ENCODE measurements at places on chromosomes 7 and 10.

DNA sequence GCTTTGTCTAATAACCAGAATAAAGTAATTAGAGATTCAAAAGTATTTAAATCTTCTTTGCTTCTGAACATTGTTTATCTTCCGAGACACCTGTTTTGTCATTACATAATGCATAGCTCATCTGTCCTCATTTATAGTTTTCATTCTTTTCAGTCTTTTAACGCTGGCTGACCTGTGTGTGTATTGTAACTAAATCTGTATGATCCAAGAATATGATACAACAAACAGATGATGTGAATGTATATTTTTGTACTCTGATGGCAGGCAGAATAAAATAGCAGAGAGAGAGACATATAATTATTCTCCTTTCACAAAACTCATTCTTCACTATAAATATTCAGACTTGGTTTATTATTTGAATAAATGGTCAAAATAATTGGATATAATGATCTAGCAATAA, 80.6 kb downstream of the ORC5 start:
- DNase-seq, result no peak

DNA sequence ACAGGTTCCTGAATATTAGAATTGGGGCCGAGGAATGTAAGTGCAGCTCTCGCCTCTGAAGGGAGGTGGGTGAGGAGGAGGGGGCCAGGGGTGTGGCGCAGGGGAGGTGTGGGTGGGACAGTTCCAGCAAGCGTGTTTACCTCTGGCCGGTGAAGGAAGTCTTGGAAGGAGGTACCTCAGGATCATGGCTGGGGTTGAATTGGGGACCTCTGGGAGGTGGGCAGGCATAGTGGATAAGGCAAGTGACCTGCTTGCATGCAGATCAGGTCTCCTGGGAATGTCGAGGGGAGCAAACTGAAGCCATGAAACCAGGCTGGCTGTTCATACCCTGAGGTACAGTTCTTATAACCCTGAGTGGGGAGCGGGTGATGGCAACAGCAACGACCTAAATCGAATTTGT, 2.0 kb downstream of the ZNF775 start:
- no peak for DNase-seq

DNA sequence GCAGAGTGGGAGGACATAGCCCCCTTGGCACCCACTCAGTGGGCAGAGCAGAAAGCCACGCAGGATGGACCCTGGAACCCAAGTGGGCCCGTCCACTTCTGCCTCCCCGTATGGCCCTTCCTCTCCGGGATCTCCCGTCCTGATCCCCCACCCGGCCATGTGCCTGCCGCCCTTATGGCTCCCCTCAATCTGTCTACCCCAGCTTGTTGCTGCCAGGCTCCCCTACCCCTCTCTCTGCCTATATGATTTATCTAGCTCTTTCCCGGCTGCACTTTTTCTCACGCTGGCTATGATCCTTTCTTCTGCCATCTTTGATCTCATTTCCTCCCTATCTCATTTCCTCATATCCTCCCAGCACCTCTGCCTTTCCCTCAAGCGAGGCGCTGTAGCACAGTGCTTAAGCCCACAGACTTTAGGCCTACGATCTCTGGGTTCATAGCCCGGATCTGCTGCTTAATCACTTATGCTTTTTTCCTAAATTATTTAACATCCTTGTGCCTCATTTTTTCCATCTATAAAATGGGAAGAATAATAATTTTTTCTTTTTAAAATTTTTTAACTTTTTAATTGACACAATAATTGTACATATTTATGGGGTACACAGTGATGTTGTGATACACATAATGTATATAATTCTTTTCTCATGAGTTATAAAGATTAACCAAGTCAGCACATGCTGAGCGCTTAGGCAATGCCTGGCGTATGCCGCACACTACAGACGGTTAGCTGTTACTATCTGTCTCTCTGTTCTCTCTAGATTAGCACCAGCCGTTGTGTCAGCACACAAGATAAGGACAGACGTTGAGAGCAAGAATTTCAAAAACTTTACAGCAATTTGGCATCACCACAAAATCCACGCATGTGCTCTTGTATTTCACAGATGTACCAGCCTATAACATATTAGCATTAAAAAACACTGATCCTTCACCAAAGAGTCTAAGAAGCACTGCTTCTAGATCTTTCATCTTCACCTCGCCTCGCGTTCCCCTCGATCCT, 18.1 kb downstream of the KCNH2 start:
- no peak for DNase-seq

- no peak for DNase-seq
These were observed 14.7 kb downstream of the PWWP2B start for GRCh38 chr10:132411561-132412253.

DNA sequence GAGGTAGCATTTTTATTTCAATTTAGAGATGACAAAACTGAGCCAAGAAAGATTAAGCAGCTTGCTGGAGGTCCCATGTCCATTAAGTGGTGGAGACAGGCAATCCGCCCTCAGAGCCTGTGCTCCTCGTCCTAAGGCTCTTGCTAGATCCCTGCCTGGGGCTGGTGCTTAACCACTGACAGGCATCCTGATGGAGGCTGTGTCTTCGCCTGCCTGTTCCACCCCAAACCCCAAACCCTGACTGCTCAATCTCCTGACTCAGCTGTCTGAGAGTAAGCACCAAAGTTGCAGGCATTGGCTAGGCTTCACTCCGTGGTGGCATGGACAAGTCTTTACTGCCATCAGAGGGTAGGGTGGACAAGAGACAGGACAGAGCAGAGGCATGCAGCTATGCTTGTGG, 209.4 kb downstream of the POU6F2 start:
- no peak for DNase-seq

DNA sequence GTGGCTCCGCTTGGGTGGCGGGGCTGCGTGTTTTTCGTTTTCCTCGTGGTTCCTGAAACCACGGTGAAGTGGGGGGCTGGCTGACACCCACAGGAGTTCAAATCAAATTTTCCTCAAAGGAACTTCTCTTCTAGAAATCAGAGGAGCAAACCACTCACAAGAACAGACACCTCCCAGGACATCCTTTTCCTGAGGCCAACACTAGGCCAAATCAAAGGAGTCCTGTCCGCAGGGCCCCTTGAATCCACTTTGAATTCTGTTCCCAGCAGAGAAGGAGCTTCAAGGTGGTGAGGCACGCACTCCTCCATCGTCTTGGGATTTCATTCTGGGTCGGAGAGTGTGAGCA, 29.9 kb upstream of the ZNF273 start:
- DNase-seq, result no peak

DNA sequence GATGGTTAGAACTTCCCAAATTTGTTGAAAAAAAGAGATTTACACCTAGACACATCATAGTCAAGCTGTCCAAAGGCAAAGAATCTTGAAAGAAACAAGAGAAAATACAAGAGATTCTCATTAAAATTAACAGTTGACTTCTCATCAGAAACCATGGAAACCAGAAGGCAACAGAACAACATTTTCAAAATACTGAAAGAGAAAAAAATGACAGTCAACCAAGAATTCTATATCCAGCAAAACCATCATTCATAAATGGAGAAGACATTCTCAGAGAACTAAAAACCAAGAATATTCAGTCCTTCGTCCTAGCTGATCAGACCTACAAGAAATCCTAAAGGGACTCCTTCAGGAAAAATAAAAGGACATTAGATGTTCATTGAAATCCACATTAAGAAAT, 90.6 kb downstream of the ARHGAP22 start:
- no peak for DNase-seq

DNA sequence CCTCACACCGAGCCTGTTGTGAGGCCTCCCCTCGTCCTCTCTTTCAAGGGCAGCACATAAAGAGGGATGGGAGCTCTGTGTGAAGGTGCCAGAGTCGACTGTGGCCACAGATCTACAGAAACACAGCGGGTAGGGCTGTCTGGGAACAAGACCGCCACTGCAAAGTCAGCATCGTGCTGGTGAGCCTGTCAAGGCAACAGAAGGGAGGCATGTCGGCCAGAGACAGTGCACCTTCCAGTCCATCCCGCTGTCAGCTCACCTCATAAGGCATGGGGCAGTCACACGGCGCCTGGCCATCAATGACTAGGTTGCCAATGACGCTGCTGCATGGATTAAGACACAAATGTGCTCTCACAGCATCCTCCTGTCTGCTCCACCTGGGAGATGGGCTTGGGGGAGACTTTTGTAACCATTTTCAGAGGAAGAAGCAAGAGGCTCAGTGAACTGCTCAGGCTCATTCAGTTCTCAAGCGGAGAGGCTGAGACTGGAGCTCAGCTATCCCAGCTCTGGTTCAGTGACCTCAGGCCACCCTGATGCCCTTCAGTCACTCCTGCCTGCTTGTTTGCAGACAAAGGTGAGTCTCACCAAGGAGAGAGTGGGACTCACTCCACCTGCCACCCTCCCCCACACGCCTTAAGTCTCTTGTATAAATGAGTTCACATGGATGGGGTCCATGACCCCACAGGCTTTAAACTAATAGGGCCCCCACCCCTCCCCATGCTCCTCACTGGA, 125.5 kb downstream of the SORBS1 start:
- no peak for DNase-seq

GRCh38 chr10:73717556-73717955, 19.6 kb upstream of the AGAP5 start:
- no peak for DNase-seq

DNA sequence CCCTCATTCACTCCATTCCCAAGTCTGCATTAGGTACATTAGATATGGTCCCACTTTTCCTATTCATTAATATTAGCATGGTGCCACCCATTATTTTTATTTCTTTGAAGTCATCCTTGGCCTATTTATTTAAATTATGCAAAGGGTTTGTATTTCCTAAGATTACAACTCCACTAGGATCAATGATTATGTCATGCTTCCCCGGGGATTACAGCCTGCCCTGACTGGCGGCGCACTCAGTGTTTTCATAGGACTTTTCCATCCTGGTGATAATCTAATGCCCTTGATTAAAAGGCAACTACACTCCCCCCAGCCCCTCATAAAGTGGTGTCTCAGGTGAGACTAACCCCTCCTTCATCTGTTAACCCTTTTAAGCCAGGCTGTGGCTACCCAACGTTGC, 187.2 kb downstream of the POU6F2 start:
- DNase-seq, result no peak

DNA sequence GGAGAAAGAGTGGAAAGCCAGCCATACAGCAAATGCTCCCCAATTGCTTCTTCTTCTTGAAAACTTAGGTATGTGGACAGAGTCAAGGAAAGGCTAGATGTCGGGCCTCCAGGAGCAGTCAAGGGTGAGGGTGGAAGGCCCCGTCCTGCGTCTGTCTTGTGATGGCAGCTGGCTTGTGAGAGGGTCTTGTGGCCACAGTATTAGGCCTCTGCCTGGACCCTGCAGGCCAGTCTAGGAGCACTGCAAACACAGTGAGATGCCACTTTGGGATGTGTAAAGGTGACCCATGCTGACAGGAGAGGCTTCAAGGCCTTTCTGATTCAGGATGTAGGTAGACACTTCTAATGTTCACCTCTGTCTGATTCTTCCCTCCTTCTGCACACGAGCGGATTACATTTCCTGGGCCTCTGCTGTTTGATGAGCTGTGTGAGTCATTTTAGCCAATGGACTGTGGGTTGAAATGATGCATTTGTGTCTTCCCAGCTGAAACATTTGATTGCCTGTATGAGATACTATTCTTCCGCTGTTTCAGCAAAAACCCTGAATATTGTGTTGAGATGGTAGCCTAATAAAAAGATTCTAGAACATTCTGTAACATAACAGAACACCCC, 135.4 kb downstream of the EMX2 start:
- DNase-seq, result no peak

GRCh38 chr7:157499121-157499834, 162.5 kb downstream of the DNAJB6 start:
- no peak for DNase-seq

Measured in activated CD4-positive, CD25-positive, alpha-beta regulatory T cell (primary cell).